Pancreas (tissue), 10 donors: ENCODE measurements at places on chromosomes 11 and 22. TPM values are rescaled to one million over a fixed set of nuclear protein-coding genes. Genes with fewer than 3 reads are reported as not detected.
A peak's percentile ranks its signal among the peaks of the same experiment; 100 is the strongest.

- DNase-seq, result peak; percentile 43
Measured at GRCh38 chr11:125941619-125942611, 3.9 kb upstream of the VSIG10L2 start.

DNA sequence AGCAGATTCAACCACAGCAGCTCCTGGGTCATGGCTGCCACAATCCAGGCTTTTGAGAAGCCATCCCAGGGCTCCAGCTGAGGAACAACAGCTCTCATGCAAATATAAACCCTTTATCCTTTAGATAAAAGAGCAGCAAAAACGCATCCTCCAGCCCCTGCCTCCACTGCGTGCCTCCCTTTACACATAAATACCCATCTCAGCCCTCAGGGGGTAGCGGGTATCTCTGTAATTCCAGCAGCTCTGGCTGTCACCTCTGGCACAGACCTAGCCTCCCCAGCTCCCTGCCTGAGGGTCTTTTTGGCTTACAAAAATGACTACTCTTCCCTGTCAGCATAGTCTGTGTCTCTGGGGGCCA, 21.6 kb downstream of the LMO1 start:
- no peak for DNase-seq

DNA sequence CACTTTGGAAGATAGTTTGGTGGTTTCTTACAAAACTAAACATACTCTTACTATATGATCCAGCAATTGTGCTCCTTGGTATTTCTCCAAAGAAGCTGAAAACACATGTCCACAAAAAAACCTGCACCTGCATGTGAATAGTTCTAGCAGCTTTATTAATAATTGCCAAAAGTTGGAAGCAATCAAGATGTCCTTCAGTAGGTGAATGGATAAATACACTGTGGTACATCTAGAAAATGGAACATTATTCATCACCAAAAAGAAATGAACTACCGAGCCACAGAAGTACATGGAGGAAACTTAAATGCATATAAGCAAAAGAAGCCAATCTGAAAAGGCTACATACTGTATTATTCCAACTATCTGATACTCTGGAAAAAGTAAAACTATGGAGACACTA, 569.1 kb upstream of the CCDC90B start:
- DNase-seq, result no peak

DNA sequence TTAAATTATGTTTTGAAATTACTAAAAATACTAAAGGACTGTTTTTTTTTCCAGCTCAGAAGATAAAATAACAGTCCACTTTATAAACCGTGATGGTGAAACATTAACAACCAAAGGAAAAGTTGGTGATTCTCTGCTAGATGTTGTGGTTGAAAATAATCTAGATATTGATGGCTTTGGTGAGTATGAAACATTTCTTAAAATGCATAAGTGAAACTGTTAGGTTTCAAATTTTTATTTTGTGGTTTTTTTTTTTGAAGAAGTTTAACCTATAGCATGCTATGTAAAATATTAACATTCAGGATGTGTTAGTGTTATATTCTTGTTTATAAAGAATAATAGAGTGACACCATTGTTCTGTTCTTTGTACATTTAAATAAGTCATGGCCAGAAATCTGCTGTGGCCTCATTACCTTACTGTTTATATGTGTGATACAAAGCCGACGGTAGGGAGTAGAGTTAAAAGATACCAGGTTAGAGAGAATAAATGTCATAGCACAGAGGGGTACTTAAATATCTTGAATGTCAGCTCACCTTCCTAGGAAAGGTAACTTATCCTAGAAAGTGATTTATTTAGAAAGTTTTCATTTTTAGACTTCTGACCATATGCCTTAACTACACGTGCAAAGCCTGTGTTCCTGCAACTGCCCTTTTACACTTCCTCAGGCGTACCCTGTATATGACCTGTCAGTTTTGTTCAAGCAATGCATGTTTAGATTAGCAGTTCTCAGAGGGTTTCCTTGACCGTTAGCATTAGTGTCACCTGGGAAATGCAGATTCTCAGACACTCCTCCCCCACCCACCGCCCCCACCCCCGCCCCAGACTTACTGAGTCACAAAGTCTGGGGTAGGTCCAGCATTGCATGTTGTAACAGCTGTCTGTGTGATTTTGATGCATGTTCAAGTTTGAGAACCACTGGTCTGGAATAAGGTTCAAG, 6.3 kb downstream of the FDX1 start:
- DNase-seq, result no peak

DNA sequence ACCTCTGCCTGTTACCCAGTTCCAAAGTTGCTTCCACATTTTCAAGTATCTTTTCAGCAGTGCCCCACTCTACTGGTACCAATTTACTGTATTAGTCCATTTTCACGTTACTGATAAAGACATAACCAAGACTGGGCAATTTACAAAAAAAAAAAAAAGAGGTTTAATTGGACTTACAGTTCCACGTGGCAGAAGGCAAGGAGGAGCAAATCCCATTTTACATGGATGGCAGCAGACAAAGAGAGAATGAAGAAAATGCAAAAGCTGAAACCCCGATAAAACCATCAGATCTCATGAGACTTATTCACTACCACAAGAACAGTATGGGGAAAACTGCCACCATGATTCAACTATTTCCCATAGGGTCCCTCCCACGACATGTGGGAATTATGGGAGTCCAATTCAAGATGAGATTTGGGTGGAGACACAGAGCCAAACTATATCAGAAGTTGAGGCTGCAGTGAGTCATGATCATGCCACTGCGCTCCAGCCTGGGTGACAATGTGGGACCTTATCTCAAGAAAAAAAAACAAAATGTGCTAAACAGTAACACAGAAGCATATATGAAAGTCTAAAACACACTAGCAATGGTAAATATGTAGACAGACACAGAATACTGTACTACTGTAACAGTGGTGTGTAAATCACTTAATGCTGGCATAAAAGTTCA, 190.3 kb upstream of the ZC3H12C start:
- DNase-seq, result no peak

DNA sequence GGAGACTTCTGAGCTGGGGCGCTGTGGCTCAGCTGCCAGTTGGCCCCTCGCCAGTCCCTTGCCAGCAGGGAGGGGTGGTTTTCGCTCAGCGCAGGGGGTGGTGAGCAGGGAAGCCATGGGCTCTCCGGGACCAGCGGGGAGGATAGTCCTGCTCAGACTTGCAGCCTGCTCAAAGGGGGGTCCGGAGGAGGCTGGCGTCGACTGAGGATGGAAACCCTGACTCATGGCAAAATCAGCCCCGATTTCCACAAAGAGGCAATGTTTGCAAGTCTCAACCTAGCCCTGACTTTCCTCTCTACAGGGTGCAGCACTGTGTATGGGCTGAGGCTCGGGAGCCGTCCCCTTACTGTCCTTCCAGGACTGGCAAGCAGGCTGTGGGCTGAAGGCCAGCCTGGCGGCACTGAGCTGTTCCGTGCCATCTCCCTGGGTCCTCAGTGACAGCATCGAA, 35.1 kb downstream of the FBLN1 start:
- no peak for DNase-seq

DNA sequence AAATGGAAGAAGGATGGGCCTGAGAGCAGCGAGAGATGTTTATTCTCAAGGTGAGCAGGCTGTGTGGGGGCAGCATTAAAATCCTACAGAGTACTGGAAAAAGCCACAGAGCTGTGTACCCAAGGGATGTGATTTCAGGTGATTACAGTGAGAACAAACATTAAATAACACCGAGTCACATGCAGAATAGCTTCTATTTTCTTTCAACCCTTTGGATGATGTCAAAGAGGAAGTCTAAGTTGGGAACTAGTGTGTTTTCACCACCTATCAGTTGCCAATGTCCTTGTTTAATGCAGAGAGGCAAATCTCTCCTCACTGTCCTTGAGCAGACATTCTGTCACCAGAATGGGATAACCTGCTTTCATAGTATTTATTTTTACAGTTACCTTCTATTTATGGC, 379.6 kb upstream of the NARS2 start:
- DNase-seq, result no peak

DNA sequence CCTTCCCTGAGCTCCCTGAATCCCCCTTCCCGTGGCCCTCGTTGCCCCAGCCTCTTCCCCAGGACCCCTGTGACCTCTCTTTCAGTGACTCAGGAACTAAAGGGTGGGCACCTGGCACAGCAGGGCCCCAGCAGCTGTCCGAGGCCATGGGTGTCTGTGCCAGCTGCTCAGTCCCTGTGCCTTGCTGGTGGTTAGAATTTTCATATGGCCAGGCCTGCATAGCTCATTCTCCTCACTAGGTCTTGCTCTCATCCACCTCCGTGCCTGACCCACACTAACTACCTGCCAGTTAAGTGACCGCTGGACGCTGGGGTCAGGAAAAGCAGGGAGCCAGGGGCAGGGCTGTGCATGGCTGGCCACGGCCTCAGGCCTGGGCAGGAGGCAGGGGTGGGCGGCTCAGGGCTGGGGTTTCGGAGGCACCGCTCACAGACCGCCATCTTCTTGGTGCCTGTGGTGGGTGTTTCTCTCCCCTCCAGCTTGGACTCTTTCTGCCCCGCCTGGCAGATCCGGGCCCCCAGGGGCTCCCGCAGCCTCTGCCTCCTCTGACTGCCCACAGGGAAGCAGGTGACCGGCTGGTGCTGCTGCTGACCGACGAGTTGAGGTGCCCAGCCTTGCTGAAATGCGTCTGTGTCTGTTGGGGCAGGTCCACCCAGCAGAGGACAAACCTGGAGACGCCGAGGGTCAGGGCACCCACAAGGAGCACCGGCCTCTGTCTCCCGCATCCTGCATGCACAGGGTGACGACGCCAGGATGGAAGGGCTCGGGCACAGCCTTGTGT, 20.3 kb downstream of the MRGPRD start:
- DNase-seq, result no peak

DNA sequence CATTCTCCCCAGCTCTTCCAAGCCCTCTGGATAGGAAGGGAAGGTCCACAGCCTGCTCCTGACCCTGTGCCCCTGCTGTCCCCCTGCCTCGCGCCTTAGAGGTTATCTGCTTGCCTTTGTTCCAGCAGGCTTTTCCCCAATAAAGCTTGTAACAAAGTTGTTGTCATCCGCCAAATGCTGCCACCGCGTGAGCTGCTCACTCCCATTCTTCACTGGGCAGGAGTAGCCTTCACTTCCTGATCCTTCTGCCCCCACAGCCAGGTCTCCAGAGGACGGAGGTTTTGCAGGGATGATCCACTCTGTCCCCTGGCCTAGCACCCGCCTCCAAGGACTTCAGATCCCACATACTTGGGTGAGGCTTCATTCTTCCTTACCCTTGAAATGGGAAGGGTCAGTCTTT, 94.0 kb upstream of the RASSF10 start:
- no peak for DNase-seq

DNA sequence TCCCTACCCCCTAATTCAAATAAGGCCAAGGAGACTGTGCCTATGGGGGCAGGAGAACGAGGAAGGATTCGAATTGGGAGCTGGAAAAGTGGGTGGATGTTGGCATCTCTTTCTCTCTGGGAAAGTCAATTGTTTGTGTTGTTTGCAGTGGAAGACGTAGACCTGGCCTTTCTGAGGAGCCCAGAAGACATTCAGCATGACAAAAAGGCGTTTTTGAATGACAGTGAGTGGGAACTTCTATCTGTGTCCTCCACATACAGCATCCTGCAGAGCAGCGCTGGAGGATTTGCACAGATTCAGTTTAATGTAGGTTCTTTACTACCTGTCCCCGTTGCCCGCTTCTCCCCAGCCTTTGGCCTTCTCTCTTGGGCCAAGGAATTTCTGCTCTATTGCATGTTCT, 28.2 kb downstream of the HTR3B start:
- DNase-seq, result no peak

Gene DUSP8
- total RNA-seq, result 23.5 TPM

Gene PIH1D2
- total RNA-seq, result 0.98 TPM

Gene KCNQ1
- 48.7 TPM for total RNA-seq

Gene UBQLNL
- 0.24 TPM for total RNA-seq

Gene USP47
- 27.6 TPM for total RNA-seq

Gene SCGB1D2
- 0.65 TPM for total RNA-seq

Gene PRR5L
- 1.4 TPM for total RNA-seq

Gene OR5M10
- not detected for total RNA-seq

Gene KRTAP5-7
- not detected for total RNA-seq

Gene LINC01488
- not detected for total RNA-seq
